ENCODE measurements at places on chromosomes 7 and 10.

DNA sequence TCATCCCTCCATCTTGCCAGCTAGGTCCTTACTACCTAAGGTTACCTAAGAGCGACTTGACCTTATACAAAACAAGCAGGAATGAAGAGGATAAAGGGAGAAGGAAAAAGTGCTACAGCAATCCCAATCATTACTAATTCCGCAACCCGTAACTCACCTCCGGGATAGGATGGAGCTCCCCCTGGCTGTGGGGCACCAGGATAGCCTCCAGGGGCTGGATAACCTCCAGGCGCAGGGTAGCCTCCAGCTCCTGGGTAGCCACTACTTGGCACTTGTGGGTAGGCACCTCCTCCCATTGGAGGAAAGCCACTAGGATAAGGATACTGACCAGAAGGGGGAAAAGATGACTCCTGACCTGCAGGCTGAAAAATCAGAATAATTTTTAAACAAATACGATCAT lies 15.8 kb downstream of the ANXA7 start:
- DNase-seq = no peak

DNA sequence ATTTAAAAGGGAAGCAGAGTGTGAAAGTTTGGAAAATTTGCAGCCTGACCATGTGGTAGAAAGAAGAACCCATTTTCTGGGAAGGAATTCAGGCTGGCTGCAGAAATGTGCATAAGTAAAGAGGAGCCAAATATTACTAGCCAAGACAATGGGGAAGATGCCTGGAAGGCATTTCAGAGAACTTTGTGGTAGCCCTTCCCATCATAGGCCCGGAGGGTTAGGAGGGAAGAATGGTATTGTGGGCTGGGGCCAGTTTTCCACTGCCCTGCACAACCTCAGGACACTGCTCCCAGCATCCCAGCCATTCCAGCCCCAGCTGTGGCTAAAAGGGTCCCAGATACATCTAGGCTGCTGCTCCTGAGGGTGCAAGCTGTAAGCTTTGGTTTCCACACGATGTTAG lies 278.5 kb upstream of the BMPER start:
- no peak for DNase-seq

DNA sequence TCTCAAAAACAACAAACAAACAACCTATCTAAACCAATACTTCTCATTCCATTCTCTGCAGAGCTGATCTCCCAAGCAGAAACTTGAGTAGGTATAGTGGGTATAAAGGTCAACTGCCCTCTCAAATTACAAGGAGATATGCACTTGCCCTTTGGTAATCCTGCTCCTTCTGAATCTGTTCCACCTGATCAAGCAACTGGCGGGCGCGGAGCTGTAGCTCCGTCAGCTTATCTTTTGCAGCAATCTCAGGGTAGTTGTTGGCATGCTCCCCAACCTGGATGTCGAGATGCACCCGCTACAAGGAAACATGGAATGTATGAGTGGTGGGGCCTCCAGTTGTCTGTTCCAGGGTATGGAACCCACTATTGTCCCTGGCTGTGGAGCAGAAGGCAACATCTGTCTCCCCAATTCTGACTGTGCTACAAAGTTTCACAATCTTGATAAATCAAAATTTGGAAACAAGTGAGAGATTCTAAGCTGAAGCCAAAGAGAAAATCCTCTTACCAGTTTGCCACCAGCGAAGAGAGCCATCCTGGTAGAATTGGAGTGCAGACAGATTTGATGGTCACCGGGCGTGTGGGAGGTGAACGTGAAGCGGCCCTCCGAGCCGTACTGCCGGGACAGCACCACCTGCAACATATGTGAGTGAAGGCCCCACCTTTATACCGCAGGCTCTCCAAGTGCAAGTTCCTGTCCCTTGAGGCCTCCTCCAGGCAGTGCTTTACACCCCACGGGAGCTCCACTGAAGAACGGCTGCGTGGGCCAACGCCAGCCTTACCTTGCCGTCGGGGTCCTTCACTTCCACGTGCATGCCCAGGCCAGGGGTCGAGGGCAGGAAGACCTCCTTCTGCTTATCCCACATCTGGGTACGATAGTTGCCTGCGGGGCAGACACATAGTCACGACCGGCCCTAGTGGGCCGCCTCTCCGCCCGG lies 819 bp downstream of the TMED4 start:
- no peak for DNase-seq

GRCh38 chr7:102891693-102892261 lies 21.0 kb upstream of the LRRC17 start:
- no peak for DNase-seq

- DNase-seq = no peak
Observed at GRCh38 chr7:138378741-138379559, 81.1 kb upstream of the TRIM24 start.

DNA sequence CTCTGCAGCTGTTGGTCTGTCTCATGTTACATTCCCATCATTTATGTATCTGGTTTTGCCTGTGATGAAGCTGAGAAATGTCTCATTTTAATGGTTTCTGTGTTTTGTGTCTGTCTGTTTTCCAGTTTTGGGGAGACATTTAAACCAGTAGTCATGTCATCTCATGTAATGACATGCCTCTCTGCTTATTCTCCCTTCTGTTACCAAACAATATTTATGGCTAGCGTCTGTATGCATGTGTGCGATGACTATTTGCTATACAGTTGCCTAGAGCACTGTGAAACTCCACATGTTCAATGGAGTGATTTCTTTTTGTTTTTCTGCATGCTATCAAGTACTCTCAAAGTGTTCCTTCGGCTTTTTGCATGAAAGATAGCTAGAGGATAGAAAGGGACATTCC lies 132.0 kb downstream of the ST7 start:
- DNase-seq = no peak

DNA sequence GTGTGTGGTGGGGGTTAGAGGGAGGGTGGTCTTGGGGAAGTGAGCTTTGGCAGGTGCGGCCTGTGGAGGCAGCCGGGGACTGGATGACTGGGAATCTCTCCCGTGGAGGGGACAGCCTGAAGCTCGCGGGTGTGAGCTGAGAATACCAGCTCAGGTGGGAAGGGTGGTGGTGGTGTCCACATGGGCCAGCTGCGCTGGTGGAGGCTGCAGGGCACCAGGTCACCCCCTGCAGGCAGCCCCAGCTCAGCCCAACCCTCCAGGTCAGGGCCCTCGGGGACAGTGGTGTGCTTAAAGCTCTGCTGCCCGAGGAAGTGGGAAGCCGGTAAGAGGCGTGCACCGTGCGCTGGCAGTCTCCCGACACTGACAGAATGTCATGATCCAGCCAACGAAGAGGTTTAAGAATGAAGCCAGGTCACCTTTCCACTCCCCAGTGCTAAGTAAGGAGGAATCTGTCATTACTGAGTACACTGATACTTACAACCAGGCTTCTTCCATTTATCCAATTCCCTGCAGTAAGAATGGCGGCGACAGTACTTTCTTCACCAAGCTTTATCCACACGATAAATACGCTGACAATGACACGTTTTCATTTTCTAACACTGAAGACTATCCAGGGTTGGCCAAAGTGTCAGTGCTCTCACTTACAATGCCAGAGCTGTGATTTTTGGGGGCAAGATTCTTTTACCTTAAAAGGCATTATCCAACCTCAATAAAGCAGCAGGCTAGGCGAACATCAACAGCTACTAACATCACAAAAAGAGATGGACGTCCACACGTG lies 20.4 kb downstream of the BRI3 start:
- no peak for DNase-seq

DNA sequence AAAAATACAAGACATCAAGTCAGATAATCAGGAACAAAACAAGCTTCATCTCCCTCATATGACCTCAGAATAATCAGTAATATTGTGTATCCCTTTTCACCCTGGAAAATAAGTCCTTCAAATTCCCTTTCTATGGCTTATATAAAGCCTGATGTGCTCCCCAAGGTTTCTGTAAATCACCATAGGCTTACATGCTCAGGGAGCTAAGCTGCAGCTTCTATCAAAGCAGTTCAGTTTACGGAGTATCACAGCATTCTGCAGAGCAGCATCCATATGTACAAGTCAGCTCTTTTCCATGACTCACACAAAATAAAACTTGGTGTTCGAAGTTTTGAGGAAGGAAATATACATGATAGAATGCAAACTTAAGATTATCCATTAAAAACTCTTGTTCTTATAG lies 225.6 kb downstream of the LRRTM3 start:
- DNase-seq = no peak

GRCh38 chr10:132532749-132533560 lies 4.6 kb upstream of the INPP5A start:
- DNase-seq = no peak

GRCh38 chr10:30865141-30865926 lies 166.3 kb downstream of the ZNF438 start:
- no peak for DNase-seq

All from stimulated activated CD8-positive, alpha-beta memory T cell treated with anti-CD3 and anti-CD28 coated beads, Interleukin-15, amount 100 ng/mL, for 24 hours (primary cell).